ENCODE measurements at places on chromosomes 12 and 14. TPM values are rescaled to one million over a fixed set of nuclear protein-coding genes. Genes with fewer than 3 reads are reported as not detected.

The METTL3 gene
- 62.4 TPM for total RNA-seq

GRCh38 chr12:77940011-77940423 lies 109.3 kb downstream of the NAV3 start:
- H3K4me3 ChIP-seq, result no peak overlapping the region
- DNase-seq, result no peak
- no peaks in the 10 kb centered on the region for H3K27me3 ChIP-seq
- no peaks in the 10 kb centered on the region for H3K4me1 ChIP-seq
- no peak overlapping the region for H3K27ac ChIP-seq

DNA sequence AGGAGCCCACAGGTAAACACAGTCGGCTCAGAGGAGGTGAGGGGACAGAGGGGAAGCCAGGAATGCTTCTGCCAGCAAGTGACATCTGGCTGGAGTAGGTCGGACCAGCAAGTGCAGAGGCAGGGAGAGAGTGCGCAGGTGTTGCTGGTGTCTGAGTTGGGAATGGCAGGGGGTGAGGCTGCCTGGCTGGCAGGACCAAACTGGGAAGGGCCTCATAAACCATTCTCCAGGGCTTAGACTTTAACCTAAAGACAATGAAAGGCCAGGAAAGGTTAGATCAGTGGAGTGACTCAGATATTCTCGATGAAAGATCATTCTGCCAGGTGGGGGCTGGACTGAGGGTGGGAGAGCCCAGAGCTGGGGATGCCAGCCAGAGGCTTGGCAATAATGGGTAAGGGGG lies 66.4 kb downstream of the ITPK1 start:
- H3K36me3 ChIP-seq, result no peaks in the 10 kb centered on the region
- no peak for DNase-seq
- H3K4me1 ChIP-seq, result peaks cover 18% of the 10 kb centered on the region
- no peak overlapping the region for H3K4me3 ChIP-seq
- H3K27me3 ChIP-seq, result no peaks in the 10 kb centered on the region
- peak overlapping the region; percentile 44 for H3K27ac ChIP-seq

DNA sequence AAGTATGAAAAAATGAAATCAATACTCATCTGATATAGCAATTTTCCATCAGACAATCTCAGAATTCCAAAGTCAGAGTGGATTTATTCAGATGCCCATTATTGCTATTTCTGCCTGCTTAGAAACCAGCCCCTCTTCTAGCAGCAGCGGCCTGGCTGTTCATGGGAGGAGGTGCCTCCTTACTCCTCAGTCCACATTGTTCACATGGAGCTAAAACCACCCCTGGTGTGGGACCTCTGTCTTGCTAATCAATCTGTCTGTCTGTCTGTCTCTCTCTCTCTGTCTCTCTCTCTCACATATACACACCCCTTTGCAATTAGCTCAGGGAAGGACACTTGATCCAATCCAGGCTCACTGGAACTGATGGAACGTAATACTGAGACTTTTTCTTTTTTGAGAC lies 176.1 kb downstream of the APAF1 start:
- no peak overlapping the region for H3K4me3 ChIP-seq
- H3K36me3 ChIP-seq, result no peaks in the 10 kb centered on the region
- H3K27ac ChIP-seq, result no peak overlapping the region

The MYG1 gene
- total RNA-seq, result 49.4 TPM

GRCh38 chr12:130579231-130579630 lies 136.9 kb downstream of the RIMBP2 start:
- no peaks in the 10 kb centered on the region for H3K4me1 ChIP-seq
- no peaks in the 10 kb centered on the region for H3K27me3 ChIP-seq
- no peaks in the 10 kb centered on the region for H3K36me3 ChIP-seq
- H3K27ac ChIP-seq, result no peak overlapping the region
- H3K4me3 ChIP-seq, result no peak overlapping the region

- H3K27ac ChIP-seq, result peak overlapping the region; percentile 57
- H3K36me3 ChIP-seq, result no peaks in the 10 kb centered on the region
- H3K4me3 ChIP-seq, result no peak overlapping the region
- peak; percentile 6 for DNase-seq
Measured at GRCh38 chr12:19402743-19403431, 36.4 kb upstream of the AEBP2 start.

- H3K4me1 ChIP-seq, result no peaks in the 10 kb centered on the region
- no peak overlapping the region for H3K27ac ChIP-seq
- H3K36me3 ChIP-seq, result no peaks in the 10 kb centered on the region
- no peaks in the 10 kb centered on the region for H3K27me3 ChIP-seq
- H3K4me3 ChIP-seq, result no peak overlapping the region
Measured at GRCh38 chr12:93223440-93224426, 154.0 kb upstream of the NUDT4 start.

DNA sequence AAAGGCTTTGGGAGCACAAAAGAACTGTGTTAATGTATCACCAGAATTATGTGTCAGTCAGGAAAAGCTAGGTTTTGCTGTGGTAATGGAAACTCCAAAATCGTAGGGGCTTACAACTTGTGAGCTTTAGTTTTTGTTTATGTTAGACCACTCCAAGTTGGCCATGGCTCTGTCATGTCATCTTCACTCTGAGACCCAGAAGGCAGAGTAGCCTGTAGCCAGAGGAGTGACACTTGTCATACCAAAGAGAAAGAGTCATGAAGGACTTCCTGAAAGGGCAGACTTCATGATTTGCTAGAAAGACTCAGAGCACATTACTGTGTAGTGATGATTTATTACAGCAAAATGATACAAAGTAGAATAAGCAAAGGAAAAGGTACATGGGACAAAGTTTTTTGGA lies 133.6 kb upstream of the SSTR1 start:
- no peak overlapping the region for H3K27ac ChIP-seq
- no peaks in the 10 kb centered on the region for H3K27me3 ChIP-seq
- no peak overlapping the region for H3K4me3 ChIP-seq
- DNase-seq, result no peak

The RNF212B gene
- total RNA-seq, result not detected

DNA sequence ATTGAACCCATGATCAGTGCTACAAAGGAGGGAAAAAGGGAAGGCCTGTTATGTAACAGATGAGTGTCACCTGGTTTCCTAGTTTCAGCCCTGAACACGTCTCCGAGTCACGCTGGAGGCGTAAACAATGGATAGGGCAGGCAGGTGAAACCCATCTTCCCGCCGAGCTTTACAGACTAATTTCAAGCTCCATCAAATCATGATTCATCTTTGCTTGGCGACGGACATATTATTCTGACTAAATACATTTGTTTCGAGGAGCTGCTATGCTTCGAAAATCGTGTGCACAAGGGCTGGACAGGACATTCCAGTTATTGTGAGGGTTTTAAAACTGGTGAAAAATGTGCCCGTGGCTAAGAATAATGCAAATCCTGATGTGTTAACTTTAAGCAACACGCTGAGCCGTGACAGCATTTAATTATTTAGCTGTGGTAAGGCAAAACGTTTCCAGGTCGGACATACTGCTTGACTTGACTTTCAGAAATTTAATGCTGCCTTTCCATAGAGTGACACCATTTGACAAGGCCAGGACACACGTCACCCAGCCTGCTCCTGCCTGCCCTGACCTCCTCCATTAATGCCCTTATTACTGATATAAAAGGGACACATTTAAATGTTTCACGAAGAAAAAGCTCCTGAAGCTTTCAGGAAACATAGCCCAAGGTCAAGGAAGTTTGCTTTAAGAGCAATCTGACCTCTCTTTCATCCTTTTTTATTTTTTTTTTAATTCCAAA lies 1203.5 kb upstream of the TMEM132C start:
- no peaks in the 10 kb centered on the region for H3K4me1 ChIP-seq
- no peaks in the 10 kb centered on the region for H3K36me3 ChIP-seq
- no peaks in the 10 kb centered on the region for H3K27me3 ChIP-seq
- no peak overlapping the region for H3K27ac ChIP-seq
- no peak overlapping the region for H3K4me3 ChIP-seq

The TAS2R50 gene
- total RNA-seq, result 1.5 TPM

- DNase-seq, result no peak
- no peak overlapping the region for H3K27ac ChIP-seq
- H3K27me3 ChIP-seq, result no peaks in the 10 kb centered on the region
- no peak overlapping the region for H3K4me3 ChIP-seq
- H3K36me3 ChIP-seq, result no peaks in the 10 kb centered on the region
Measured at GRCh38 chr12:103205906-103206305, 248.4 kb downstream of the ASCL1 start.

The SPX gene
- not detected for total RNA-seq

DNA sequence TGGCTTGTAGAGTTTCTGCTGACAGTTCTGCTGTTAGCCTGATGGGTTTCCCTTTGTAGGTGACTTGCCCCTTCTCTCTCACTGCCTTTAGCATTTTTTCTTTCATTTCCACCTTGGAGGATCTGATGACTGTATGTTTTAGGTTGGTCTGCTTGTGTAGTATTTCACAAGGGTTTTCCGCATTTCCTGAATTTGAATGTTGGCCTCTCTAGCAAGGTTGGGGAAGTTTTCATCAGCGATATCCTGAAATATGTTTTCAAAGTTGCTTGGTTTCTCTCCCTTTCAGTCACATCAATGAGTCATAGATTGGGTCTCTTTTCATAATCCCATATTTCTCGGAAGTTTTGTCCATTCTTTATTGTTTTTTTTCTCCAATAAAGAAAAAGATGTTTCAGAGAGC lies 11.4 kb downstream of the NOPCHAP1 start:
- DNase-seq, result no peak
- H3K27ac ChIP-seq, result no peak overlapping the region
- H3K36me3 ChIP-seq, result no peaks in the 10 kb centered on the region
- no peaks in the 10 kb centered on the region for H3K27me3 ChIP-seq
- H3K4me1 ChIP-seq, result no peaks in the 10 kb centered on the region

- no peak for DNase-seq
- no peaks in the 10 kb centered on the region for H3K36me3 ChIP-seq
- H3K4me1 ChIP-seq, result peaks cover 45% of the 10 kb centered on the region
- no peak overlapping the region for H3K4me3 ChIP-seq
- H3K27me3 ChIP-seq, result no peaks in the 10 kb centered on the region
- H3K27ac ChIP-seq, result peak overlapping the region; percentile 95
Measured at GRCh38 chr14:74620497-74620921, 8.5 kb upstream of the LTBP2 start.
